HFFc6 (cell line): ENCODE measurements at places on chromosomes 16 and 17.

DNA sequence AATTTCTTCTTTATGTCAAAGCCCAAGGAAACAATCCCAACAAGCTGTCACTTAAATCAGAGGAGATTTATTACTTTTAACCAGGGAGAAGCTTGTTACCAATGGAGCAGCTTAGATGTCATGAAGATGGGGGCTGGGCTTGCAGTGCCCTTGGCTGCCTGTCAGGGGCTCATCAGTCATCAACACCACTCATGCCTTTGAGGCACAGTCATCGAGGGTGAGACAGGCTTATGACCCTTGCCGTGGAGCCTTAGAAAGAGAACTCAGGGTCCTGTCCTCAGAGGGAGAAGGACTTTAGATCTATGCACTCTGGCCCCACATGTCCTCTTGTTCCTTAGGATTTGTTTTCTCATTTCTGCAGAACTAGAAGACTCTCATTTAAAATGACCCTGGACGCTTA, 318.3 kb downstream of the CBLN1 start:
- DNase-seq = peak; percentile 2

GRCh38 chr17:80858301-80859001, 133.2 kb upstream of the CHMP6 start:
- DNase-seq = no peak

- DNase-seq = no peak
These were observed 44.3 kb downstream of the MPRIP start for GRCh38 chr17:17086585-17086984.

DNA sequence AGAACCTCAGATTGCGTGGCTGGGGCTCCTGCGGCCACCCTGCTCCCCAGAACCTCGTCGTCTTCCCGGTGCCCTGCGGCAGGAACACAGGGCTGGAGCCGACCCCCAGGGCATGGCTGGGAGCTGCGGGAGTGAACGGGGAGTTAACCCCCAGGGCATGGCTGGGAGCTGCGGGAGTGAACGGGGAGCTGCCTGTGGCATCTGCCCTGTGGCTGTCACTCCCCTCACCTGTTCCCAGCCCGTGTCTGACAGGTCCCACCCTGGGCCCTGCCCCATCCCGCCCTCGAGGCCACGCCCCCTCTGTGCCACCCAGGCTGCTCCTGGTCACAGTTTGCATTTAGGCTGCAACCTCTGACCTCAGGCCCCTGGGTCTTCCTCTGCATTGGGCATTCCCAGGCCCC, 39.4 kb upstream of the ACSF3 start:
- DNase-seq = no peak

DNA sequence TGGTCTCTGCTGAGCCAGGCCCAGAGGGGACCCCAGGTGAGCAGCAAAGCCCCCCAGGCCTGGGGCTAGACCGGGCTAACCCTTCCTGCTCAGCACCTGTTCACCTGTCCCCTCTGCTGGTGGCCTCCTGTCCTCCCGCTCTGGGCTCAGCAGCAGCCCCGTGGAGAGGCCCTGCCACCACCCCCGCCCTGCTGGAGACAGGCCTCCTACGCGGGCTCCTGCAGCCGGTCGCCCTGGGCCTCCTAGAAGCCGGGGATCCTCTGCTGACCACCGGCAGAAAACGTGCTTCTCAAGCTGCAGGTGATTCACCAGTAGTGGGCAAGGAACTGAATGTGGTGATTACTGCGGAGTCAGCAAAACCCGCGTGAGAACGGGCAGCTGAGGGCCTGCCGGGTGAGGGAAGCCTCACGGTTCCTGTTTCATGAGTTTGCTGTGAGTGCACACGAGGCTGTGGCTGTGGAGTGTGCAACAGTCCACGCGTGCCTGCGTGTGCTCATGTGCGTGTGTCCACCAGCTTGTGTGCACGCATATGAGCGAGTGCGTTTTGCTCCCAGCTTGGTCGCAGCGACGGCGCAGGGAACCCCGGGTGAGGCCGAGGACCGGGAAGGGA, 792 bp downstream of the SECTM1 start:
- peak; percentile 34 for DNase-seq

GRCh38 chr17:1495265-1495989, 2.9 kb upstream of the MYO1C start:
- no peak for DNase-seq

DNA sequence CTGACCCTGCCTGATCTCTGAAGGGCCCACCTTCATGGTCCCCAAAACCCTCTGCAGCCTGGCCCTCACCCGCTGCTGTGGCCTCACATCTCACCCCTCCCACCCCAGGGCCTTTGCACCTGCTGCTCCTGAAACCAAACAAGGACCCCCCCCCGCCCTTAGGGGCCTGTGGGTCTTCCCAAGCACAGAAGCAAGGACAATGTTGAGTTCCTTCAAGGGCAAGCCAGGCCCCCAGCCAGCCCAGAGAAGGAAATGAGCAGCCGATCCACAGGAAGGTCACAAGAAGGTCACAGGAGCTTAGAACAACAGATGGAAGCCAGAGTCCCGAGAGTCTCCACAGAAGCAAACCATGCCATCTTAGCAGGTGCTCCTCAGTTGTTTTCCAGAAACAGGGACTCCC, 493 bp upstream of the PDE6G start:
- no peak for DNase-seq

GRCh38 chr16:64276646-64277045, 845.2 kb downstream of the CDH11 start:
- DNase-seq = no peak

GRCh38 chr17:20852239-20852989, 190.4 kb downstream of the USP22 start:
- no peak for DNase-seq

- no peak for DNase-seq
These were observed 37.3 kb downstream of the SEC14L1 start for GRCh38 chr17:77178050-77178449.

GRCh38 chr17:51050291-51051033, 70.2 kb downstream of the SPAG9 start:
- no peak for DNase-seq

GRCh38 chr17:78001612-78002011, 43.1 kb downstream of the TNRC6C start:
- no peak for DNase-seq

DNA sequence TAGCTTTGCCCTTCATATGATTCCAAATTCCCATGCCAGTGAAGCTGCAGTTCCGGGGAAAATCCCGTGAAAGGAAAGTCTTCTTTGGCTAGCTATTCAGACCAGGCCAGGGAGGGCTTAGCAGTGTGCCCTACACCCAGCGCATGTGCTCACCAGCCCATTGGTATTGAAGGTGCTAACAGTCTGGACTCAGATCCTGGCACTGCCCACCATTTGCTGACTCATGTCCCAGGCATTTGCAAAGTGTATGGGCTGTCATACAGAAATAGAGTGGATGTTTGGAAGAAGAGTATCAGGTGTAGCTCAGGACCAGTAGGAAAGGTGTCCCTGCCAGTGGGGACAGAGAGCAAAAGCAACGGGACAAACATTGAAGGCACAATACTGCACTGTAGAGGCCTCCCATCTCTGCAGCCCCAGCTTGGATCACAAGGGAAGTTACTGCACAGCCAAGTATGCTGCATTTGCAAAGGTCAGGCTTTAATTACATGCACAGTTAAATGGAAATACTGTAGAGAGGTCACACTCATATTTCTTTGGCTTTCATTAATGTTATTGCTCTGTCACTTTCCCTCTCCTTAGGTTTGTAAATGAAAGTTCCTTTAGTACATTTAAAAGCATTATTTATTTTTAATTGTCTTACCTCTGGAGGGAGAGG, 220.0 kb downstream of the IRX3 start:
- no peak for DNase-seq

GRCh38 chr16:68286153-68287074, 22.1 kb downstream of the SLC7A6 start:
- no peak for DNase-seq

DNA sequence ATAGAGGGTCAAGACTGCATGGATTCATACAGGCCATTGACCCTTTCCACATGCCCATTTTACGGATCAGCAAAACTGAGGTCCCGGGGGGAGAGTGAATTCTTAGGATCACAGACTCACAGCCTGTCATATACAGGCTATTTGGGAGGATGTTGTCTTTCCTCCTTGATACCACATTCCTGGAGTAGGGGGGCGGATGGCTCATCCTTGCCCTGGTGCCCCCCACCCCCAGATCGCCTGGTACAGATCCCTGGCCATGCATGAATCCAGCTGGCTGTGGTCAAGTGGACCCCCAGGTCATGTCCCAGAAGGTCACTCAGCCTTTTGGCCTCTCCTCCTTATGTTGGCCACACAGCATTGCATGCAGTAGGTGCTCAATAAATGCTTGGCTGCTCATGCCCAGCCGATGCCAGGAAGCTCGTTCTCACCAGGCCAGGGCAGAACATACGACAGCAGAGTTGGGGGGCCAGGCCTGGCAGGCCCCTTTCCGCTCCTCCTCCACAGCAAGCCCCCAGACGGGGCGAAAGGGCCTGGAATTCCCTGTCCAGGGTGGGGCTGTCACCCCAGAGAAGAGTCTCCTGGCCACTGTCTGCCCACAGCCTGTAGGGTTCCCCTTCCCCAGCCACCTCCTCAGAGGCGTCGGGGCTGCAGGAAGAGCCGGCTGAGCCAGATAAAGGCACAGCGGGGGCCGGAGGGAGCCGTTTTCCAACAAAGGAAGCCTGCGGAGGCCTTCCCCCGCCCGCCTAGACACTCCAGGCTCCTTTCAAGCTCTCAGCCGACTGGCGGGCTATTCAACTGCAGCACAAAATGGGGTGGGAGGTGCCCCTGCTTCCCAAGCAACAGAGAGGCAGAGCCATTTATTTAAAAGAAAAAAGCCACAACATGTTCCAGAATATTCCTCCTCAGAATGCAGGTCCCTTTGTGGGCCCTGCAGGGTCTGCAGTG, 215.7 kb upstream of the CIBAR2 start:
- DNase-seq = no peak
